ENCODE measurements at places on chromosomes 4 and X. TPM values are rescaled to one million over a fixed set of nuclear protein-coding genes. Genes with fewer than 3 reads are reported as not detected.

DNA sequence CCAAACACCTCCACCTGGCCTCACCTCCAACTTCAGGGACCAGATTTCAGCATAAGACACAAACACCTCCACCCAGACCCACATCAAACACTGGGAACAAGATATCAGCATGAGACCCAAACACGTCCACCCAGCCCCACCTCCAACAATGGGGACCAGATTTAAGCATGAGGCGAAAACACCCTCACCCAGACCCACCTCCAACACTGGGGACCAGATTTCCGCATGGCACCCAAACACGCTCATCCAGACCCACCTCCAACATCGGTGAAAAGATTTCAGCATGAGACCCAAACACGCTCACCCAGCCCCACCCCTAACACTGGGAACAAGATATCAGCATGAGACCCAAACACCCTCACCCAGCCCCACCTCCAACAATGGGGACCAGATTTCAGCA, 210.0 kb downstream of the ASMT start:
- DNase-seq, result no peak

- no peak for DNase-seq
These were observed 1.4 kb downstream of the POU4F2 start for GRCh38 chr4:146640021-146640464.

DNA sequence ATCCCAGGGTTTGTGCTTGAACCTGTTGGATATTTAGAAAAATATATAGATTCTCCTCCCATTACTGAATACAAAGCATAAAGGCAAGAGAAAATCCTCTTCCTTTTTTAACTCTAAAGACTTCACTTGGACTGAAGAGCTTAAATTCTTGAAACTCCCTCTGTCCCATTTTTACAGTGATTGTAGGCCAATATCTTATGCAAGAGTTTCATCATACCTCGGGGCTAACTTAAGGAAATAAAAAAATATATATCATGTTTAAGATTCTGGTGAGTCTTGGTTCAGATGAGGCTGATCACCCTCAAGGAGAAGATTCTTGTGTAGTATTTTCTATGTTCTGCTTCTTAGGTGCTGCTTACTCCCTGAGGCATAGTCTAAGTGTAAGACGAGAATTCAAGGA, 1449.6 kb downstream of the C4orf33 start:
- no peak for DNase-seq

- peak; percentile 52 for DNase-seq
These were observed at the start of gene UBL4A for GRCh38 chrX:154486396-154487207. Gene UBL4A, minus strand, starts transcription at chrX:154486615. Its CDS starts 31 bp downstream, at chrX:154486584.

- DNase-seq, result no peak
These were observed 87.4 kb downstream of the SMIM20 start for GRCh38 chr4:26001413-26001812.

DNA sequence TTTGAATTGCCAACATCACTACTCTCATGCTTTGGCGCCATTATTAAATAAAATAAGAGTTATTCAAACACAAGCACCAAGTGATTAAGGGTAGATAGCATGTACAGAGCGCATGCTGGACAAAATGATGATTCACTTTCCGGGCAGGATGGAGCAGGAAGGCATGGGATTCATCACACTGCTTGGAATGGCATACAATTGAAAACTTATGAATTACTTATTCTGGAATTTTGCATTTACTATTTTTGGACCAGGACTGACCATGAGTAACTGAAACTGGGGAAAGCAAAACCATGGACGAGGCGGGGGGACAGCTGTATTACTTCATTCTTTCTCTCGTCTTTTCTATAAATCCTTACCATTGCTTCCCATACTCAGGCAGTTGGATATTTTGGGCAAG, 28.5 kb upstream of the FGF5 start:
- no peak for DNase-seq

The CWH43 gene
- total RNA-seq, result not detected

The PRPS1 gene
- total RNA-seq, result 68.9 TPM

Data from T-helper 17 cell (primary cell).